Spleen (tissue), 13 donors: ENCODE measurements at places on chromosomes 12 and 14. TPM values are rescaled to one million over a fixed set of nuclear protein-coding genes. Genes with fewer than 3 reads are reported as not detected.

Gene RNFT2
- total RNA-seq = 3.8 TPM

Gene CS
- total RNA-seq = 138 TPM

Gene ARF3
- total RNA-seq = 66.8 TPM

Gene USP44
- total RNA-seq = 3.5 TPM

Gene KRT86
- total RNA-seq = 0.26 TPM

Gene ARG2
- 1.1 TPM for total RNA-seq

Gene TAS2R9
- not detected for total RNA-seq

Gene CEBPE
- total RNA-seq = 0.77 TPM

Gene PLEKHG7
- 1.3 TPM for total RNA-seq

Gene GPRC5D
- not detected for total RNA-seq

Gene KLRK1
- 30.5 TPM for total RNA-seq

Gene LRRC10
- total RNA-seq = not detected

DNA sequence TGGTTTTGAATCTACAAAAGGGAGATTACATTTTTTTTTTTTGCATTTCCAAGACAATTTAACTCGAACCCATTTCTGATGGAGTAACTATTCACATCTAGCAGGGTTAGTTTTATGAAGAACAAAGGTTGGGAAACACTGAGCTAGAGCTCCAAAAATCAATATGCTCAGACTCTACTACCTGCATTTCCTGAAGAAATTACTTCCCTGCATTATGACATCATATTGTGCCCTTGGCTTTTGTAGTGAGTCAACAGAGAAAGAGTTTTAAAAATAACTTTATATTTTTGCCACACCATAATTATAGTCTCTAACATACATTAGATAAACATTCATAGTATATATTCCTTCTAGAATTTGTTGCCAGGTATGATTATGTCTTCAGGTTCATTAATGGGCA, 14.8 kb downstream of the GRIP1 start:
- no peak for DNase-seq

DNA sequence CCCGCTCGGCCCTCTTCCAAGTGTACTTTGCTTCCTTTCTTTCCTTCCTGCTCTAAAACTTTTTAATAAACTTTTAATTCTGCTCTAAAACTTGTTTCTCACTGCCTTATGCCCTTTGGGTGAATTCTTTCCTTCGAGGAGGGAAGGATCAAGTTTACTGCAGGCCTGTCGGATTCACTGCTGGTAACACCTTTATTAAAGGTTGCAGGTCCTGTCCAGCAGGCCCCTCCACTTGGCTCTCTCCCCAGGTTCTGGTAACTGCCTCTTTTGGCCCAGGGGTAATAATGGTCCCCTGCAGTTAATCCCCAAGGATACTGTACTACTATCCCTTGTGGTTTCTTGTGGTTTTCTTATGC, 152.7 kb upstream of the EEA1 start:
- no peak for DNase-seq

- no peak for DNase-seq
These were observed 65.4 kb downstream of the PLEKHA5 start for GRCh38 chr12:19194963-19195362.

DNA sequence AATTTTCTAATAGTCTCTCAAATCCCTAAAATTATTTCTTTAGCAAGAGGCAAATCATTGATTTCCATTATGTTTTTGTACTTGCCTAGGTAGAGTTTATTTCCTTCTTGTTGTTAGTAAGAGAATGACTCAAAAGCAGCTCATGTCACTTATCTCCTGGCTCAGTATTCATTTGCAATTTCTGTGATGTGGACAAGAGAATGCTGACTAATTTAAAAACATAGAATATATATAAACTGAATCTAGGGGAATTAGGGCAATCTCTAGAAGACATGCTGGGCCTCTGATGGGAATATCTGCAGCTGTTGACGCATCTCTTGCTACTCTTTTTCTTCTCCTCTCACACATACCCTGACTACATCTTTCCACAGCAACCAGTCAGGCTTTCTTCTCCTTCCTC, 130.8 kb upstream of the PRKD1 start:
- no peak for DNase-seq

- no peak for DNase-seq
These were observed 119.6 kb downstream of the SLC8A3 start for GRCh38 chr14:70069186-70069585.

DNA sequence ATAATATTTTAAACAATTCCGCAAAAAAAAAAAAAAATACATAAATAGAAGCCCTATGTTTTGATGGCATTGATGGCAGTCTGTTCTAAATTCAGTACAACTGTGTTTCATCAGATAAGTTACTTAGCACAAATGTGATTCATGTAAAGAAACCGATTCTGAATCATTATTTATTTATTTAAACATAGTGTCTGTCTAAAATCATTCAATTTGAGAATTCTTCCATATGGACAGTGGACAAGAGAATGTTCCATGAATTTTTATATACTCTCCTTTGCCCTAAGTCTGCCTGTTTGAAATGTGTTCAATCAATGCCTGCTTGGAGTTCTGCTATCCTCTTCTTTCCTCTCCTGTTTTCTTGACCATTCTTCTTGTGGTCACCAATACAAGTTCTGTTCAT, 126.5 kb downstream of the PDE3A start:
- DNase-seq = no peak

GRCh38 chr14:51095854-51096823, 1.2 kb upstream of the TRIM9 start:
- no peak for DNase-seq

DNA sequence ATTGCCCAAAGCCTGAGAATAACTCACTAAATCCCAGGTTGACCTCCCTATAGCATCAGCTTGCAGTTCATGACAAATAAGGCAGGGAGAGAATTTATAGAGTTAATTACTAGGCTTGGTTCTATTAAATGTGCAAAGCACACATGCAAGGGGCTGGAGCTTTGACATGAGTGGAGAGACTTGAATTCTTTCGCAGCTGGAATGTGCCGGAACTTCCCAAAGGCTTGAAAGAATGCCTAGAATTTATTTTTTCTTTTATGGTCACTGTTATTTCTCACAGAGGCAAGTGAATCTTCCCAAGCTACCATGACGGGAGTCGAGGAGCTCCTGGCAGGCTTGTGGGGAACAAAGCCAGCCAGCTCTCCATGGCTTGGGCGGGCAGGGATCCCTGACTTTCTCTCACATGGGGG, 95.5 kb upstream of the USP44 start:
- no peak for DNase-seq

DNA sequence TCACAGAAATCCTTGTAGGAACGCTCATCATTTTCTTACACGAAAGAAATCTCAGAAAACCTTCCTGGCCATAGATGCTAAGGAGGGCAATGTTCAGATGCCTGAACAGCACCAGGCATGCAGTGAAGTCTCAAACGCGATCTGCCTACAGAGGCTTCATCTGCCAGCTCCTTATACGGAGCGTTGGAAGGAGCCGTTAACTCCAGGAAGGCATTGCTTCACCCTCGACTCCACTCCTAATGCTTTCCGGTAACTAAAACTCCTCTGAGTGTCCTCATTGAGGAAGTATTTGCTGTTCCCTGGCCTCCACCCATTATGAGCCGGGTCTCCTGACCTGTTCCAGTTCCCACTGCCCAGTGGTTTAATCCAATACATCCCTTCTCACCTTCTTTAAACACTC, 502.7 kb downstream of the BCL11B start:
- no peak for DNase-seq

DNA sequence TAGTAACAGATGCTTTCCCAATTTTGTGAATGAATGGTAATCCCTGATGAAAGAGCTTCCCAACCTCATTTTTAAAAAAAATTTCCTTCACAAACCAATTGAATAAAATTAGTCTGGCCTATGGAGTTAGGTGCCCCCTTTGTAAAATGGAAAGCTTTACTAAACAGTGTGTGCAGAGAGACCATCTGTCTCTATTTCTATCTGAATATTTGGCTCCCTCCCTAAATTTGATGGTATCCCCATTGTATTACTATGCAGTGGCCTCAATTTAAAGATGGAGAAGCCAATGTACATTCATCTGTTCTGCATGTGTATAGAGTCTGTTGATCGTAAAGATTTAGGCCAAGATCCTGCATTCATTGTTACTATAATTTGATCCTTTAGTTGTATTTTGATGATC, 397.7 kb upstream of the RGS6 start:
- DNase-seq = no peak

GRCh38 chr12:20628226-20628787, 66.8 kb upstream of the SLCO1C1 start:
- DNase-seq = no peak

DNA sequence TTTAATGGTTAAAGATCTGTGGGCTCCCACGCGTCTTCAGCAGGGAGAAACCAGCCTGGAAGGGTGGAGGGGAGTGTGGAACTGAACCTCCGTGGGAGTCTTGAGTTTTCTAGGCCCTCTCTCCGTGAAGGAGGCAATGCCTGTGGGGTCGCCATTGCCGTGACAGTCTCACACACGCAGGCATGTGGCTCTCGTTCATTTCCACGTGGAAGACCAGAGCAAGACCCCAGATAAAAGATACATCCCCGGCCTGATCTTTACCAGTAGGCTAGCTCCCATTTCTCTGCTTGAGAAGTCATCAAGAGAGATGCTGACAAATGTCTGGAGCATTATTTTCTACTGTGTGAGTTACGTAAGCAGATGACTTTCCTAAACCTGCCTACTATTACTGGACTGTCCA, 491.7 kb upstream of the LMO3 start:
- DNase-seq = no peak

- DNase-seq = no peak
These were observed 332.9 kb downstream of the TMEM132D start for GRCh38 chr12:129570796-129571400.

GRCh38 chr14:32657081-32657480, 281.6 kb upstream of the NPAS3 start:
- DNase-seq = no peak

- peak; percentile 83 for DNase-seq
These were observed 78.7 kb downstream of the NEDD1 start for GRCh38 chr12:96985515-96986362.

DNA sequence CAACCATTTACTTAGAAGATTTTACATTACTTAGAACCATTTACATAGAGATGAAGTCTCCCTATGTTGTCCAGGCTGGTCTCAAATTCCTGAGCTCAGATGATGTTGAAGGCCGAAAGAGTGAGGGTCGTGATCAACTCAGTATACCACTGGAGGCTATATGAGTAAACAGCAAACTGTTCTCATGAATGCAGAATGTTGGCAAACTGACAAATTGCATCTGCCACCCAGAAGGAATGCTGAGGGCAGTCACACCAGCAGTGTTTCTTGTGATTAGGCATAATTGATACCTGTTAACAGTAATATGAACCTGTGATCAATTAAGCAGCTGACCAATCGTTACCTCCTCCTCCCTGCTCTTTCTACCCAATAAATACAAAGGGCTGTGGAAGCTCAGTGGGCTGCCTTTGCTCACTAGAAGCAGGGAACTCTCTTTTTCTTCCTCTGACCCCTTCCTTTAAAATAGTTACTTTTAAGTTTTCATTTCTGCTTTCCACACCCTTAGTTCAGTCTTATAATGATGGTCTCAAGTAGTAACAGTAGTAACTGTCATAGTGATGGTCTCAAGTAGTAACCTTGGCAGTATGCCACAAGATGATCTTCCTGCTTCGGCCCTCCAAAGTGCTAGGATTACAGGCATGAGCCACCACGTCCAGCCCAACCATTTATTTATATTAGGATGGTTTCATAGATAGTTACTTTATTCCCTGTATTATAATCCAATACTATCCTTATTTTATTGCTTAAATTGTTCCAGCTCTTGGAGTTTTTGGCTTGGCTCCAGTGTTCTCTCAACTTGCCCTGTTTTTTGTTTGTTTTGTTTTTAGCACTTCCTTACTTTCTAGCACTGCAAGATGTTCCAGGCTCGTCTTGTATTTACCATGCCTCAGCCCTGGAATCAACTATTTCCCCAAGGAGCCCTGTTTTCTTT, 25.8 kb downstream of the LIMA1 start:
- DNase-seq = no peak

DNA sequence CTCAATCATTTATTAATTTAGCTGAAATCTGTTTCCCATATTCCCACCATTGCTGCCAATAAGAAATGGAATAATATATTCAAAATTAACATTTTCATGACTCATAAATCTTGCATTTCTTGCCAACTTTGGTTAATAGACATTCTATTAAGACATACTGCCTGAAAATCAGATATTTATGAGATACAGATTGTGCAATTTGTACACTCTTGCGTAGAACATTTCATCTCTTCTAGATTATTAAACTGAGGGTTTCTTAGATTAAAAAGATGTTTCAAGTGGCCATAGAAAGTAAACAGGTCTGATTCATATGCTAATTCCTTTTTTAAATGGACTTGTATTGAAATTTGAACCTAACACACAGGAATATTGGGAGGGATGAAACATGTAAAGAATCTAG, 9.1 kb downstream of the LTA4H start:
- no peak for DNase-seq

DNA sequence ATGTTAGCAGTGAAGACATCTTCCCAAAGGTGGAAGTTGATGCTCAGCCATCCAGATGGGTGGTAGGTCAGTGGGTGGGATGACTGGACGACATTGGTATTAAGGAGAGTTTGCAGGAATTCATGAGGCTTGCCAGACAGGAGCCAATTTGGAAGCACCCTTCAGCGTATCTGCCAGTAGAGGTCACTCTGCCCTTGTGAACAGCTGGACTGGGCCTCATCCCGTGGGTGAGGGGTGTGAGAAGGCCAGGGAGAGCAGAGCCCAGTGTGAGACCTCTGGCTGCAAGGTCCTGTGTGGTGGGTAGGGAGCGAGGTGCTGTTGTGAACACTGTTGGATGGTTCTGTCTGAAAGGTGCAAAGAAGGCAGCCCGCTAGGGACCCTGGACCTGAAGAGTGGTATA, 37.7 kb downstream of the SLC5A8 start:
- no peak for DNase-seq

DNA sequence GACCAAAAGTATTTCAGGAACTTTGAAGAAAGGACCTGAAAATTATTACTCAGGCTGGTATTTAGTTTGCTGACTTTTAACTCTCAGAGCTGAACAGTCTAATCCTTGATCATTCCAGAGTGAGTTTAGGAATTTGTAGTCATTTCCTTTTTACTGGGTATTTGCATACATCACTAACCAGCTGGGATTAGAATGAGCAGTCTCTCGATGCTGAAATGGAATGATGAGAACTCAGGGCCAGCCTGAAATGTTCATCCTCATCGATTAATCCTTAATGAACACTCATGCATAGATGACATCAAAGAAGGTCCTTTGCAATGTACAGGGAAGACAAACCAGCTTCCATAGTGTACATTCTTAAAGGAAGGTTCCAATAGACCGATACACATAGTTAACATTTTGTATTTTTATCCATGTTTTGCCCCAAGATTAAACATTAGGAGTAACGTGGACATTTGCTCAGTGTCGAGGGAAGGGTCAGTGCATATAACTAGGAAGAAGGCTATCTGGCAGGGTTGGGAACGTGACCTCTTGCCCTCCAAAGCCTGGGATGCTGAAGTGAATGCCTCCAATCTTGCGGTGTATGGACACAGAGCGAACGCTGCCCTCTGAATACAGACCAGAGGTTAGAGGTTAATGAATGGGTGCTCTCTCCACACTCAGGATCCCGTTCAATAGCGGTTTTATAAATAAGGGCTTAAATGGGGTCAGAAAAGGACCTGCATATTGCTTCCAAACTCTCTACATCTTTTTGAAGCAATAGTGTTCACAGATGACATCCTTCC, 14.5 kb downstream of the FBXL14 start:
- no peak for DNase-seq
